ENCODE measurements at places on chromosomes 3 and 15.

DNA sequence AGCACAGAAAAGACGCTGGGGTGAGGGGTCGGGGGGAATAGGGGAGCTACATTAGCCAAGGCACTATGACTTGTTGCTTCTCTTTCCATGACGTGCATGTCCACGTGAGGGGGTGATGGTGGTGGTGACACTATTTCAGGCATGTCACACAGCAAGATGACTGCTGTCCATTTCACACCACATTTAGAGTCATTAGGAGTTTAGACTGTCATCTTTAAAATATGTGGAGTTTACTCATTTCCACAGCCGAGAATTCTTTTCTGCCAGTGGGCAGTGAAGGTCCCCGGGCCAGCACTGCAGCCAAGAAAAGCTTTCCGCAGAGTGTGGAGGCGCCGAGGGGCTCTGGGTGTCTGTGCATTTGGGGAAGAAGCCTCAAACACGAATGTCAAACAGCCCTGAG lies 954 bp upstream of the DGKG start:
- peak; percentile 83 for DNase-seq

DNA sequence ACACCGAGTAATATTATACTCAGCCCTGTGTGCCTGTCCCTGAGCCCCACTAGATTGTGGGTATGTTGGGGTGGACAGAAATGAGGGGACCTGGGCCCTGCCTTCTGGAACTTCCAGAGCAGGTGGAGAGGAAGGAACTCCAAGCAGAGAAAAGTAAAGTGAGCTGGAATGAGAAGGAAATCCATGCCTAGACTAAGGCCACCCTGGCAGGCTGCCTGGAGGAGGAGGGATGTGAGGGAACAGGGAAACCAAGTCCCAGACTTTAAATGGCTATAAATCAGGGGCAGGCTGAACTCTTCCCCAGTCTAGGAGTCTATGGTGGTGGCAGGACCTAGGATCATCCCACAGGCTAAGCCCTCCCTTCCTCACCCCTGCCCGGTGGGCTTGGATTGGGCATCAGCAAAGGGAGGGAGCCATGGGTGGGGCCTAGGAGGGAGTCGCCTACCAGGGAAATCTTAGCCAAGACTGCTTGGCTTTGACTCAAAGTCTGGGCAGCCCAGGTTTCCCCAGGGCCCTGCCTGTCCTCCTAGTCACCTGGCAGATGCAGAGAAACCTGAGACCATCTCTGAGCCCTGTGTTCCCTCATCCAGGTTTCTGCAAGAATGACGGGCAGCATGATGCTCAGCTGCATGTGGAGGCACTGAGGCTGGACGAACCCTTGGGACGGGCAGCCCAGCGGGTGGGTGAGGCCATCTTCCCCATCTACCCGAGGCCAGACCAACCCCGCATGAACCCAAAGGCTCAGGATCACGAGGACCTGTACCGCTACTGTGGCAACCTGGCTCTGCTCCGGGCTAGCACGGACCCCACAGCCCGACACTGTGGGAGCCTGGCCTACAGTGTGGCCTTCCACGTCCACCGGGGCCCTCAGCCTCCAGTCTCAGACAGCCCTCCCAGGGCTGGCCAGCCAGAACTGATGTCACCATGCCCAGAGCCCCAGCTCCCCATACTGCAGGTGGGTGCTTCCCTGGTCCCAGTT lies 15.6 kb upstream of the STRA6 start:
- DNase-seq, result no peak

DNA sequence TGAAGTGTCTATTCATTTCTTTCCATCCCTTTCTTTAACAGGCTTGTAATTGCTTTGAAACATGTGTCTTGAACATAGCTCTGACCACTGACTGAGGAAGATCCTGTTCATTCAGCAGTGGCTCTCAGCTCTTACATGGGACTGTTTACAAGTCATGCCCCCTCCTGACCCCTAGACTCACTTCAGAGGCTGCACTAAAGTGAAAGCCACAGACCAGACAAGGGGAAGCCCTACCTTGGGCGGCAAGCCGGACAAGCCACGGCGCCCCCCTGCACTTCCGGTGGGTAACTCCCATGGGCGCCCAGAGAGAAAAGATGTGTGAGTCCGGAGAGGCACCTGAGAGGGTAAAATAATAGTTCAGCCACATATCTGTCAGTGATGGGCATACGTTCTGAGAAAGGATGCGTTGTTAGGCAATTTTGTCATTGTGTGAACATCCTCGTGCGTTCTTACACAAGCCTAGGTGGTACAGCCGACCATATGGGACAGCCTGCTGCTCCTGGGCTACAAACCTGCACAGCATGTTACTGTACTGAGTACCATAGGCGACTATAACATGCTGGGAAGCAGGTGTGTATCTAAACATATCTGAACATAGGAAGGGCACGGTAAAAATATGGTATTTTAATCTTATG lies 116.2 kb downstream of the CHSY1 start:
- DNase-seq, result peak; percentile 63

GRCh38 chr15:70259640-70260508 lies 162.2 kb upstream of the TLE3 start:
- DNase-seq, result peak; percentile 5

- DNase-seq, result no peak
Observed at GRCh38 chr3:131616719-131617118, 113.9 kb upstream of the MRPL3 start.

DNA sequence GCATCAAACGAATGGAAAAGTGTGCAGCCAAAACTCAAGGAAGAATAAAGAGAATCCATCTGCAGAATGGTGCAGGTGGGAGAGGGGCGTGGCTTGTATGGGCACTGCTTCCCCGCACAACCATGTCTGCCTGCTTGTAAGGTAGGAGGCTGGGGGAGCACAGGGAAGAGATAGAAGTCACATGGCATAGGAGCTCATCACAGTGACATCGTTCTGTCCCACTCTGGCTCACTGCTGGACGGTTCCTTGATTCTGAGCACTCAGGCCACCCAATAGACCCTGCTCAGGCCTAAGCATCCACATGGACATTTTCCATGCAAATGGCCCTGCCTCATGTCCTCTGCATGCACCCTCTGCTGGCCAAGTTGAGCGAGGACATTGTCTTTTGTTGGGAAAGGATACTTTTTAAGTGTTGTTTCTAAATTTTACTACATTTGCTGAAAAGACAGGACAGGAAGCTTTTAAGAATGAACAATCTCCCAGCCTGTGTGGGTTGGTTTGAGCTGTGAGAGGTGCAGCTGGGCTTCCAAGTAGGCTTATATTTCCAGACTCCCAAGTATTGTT lies 3.1 kb downstream of the MYLK start:
- DNase-seq, result no peak

- DNase-seq, result no peak
Observed at GRCh38 chr3:83302091-83302490, 1540.6 kb upstream of the GBE1 start.

- DNase-seq, result no peak
Observed at GRCh38 chr15:28243901-28244300, 78.1 kb downstream of the HERC2 start.

DNA sequence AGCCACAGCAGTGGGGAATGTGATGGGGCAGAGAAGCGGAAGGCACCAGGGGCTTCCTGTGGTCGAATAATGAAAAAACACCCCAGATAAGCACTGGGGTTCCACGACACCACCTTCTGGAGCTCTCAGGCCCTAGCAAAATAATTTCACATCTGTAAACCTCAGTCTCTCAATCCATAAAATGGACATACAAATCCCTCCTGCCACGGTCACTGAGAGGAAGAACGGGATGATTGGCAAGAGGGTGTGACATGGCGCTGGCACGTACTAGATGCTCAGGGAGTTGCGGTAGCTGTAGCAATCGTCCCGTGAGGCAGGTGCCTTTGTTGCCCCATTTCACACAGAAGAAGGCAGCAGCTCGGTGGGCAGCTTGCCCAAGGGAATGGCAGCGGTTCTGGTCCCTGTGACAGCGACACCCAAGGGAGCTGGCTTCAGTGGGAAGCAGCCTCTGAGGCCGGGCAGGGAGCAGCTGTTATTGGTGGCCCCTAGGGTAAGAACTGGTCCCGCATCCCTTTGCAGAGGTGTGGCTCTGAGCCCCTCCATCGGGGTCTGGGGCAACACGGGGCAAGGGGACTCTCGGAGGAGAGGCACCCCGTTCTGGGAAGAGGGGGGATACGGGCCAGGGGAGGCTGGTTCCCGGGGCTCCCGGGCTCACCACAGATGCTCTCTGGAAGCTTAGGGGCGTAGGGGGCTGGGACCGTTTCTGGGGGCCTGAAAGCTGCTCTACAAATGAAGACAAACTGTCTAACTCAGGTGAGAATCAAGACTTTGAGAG lies 114.0 kb upstream of the ALDH1A3 start:
- peak; percentile 60 for DNase-seq

GRCh38 chr3:31226346-31226745 lies 306.4 kb upstream of the STT3B start:
- no peak for DNase-seq

- DNase-seq, result no peak
Observed at GRCh38 chr3:16589867-16590624, 15.2 kb downstream of the DAZL start.

- DNase-seq, result peak; percentile 87
Observed at GRCh38 chr3:129577366-129577765, 29.1 kb downstream of the PLXND1 start.

GRCh38 chr15:62782896-62783295 lies 259.7 kb upstream of the TPM1 start:
- no peak for DNase-seq

- DNase-seq, result peak; percentile 23
Observed at GRCh38 chr15:101031213-101031612, 112.1 kb downstream of the LRRK1 start.

GRCh38 chr3:16140116-16140893 lies 34.2 kb upstream of the GALNT15 start:
- DNase-seq, result no peak

DNA sequence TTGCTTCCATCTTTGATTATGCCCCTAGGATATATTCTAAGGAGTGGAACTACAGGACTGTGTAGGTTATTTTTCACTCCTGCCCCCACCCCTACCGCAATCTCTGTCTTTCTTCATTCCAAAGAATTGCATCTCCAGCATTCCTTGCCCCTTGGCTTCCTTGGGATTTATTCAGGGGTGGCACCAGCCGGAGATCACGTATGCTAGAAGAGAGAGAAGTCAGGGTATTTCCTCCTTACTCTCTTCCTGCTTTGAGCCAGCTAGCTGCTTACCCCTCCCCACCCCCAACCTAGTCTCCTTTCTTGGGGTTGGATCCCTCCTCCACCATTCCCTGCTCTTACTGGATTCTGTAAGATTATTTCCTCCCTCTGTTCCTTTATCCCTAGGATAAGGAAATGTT lies 35.0 kb upstream of the DENND4A start:
- no peak for DNase-seq
